ENCODE measurements at places on chromosomes 2 and 18.

DNA sequence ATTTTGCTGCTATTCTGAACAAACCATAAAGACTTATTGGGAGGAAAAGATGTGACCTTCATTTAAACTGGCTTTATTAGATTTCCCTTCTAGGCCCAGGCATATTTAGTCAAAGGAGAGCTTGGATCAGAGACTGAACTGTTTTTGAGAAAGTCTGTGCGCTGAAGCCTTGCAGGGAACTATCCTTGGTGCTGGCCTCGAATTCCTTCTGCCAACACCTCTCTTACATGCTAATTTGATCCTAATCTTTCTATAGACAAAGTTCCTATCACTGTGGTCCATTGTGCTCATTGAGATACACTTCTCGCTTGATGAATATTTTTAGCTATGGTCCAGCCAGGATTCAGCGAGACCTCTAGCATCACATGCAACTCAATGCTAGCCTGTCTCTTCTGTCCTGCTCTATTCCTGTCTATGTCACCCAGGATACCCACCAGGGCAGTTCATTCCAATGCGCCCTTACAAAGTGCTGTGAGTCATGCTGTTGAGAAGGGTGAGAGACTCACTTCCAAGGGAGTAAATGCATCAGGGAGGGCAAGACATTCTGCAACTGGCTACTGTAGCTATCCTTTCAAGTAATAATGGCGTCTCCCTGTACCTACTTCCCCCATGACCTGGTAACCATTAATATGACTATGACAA lies 356.7 kb upstream of the LYPD1 start:
- no peak for DNase-seq

DNA sequence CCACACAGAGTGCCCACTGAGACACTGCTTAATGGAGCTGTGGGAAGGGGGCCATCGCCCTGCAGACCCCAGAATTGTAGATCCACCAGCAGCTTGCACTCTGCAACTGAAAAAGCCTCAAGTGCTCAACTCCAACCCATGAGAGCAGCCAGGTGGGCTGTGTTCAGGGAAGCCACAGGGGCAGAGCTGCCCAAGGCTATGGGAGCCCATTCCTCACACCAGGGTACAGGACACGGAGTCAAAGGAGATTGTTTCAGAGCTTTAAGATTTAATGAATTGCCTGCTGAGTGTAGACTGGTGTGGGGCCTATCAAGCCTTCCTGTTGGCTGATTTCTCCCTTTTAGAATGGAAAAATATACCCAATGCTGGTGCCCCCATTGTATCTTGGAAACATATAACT lies 17.2 kb downstream of the TPO start:
- no peak for DNase-seq

DNA sequence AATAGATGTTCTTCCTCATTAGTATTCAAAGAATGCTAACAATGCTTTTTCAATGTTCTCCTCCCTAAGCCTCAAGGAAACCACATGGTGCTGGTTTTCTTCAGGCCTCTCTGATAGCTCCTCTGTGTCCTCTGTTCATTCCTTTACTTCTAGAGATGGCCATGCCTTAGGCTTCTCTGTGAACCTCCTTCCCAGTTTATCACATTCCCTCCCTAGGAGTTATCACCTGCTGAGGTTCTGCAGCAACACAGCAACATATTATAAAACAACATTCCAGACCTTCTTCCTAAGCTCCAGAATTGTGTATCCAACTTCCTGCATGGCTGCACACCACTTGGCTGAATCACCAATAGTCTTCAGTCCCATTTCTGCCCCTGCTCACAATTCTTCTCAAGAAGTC lies 325.5 kb downstream of the IRS1 start:
- DNase-seq: no peak

DNA sequence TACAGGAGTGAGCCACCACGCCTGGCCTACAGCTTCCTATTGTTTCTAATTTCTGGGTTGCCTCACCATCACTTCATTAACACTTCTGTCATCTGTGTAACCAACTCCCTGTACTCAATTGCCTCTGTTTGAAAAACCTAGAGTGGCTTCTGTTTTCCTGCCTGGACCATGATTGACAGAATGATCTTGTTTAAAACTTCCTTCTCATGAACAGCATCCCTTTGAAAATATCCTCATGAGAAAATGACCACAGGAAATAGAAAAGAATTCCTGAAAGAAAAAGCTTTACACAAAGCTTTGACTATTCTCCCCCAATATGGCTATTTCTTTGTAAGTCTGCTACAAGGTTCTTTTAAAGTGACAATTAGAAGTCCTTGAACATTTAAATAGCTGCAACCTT lies 672.3 kb downstream of the ARHGAP15 start:
- DNase-seq: no peak

- no peak for DNase-seq
These were observed 47.6 kb downstream of the DIS3L2 start for GRCh38 chr2:232008907-232009638.

DNA sequence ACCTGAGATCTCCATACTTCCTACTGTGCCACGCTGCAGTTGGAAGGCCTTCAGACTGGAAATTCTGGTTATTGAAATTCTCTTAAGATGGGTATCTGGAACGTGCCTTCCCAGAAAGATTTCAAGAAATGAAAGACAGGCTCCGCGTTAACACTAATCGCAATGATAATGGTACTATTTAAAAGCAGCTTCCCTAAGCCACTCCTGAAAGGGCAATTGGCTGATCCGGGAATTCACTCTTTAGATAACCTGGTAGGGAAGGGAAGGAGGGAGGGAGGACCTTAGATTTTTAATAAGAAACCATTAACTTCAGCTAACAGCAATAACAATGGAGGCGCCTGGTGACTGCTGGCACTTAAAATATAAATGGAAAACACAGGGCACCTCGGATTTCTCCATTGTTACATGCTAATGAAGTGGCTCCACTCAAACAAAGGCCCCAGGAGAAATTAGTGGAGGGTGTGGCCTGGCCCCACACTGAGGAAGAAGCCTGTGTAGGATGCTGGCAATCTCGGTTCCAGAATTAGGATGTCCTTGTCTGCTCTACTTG lies 22.5 kb upstream of the MTA3 start:
- DNase-seq: no peak

DNA sequence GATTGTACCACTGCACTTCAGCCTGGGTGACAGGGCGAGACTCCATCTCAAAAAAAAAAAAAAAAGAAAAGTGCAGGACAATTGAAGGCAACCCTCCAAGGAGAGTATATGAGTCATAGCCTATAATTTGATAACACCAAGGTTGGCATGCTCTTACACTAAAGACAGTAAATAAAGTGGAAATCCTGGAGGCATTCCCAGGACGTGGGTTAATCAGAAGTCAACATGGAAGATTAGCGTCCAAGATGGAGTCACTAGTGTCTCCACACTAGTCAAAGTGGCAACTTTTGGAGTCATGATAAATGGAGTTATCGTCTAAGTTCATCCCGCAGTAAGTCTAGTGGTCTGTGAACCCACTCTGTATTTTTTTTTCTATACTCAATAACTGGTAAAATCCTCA lies 21.2 kb upstream of the UGGT1 start:
- DNase-seq: no peak

DNA sequence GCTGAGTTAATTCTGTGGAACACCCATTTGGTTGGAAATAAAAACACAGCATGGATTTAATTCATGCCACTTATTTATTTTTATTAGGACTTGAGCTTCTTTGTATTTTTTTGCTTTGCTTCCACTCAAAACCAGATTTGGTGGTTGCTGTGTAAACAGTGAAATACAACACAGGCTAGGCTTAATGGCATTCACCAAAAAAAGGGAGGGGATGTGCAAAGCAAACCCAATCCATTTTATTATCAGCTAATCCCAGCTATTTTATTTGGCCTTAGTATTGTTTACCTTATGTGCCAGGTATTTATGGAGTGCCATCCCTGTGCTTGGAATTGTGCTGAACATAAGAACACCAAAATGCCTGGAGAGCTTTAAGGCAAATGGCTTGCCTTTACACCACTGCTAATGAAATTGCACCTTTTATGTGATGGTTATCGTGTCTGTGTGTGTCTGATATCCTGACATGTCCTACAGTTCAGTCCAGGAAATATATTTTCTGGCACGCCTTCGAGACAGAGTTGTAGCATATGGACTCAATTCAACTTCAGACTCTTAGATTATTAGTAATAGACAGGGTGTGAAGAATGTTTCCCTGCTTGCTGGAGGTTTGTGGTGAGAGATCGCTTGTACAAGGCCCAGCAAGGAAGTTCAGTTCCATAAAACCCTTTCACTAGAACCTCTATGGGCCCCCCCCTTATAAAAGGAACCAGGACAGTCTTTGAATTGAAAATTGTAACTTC lies 99.6 kb downstream of the PRPF40A start:
- DNase-seq: no peak

DNA sequence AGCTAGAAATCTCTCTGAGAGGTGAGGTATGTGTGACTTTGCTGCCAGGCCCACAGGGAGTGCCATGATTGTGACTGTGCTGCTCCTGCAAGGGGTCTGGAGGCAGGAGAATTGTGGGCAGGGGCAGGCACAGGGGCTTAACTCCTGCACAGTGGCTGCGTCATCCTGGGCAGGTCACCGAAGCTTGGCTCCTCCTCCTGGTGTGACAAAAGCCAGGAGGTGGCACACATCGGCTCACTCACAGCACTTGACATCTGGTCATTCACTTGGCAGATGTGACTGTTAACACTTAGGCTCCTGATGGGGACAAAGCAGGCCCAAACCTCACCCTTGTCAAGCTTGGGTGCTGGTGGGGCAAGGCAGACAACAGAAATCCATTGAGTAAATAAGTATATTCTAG lies 36.4 kb upstream of the GLI2 start:
- DNase-seq: no peak

GRCh38 chr2:88545118-88545517 lies 82.1 kb downstream of the EIF2AK3 start:
- DNase-seq: peak; percentile 18

DNA sequence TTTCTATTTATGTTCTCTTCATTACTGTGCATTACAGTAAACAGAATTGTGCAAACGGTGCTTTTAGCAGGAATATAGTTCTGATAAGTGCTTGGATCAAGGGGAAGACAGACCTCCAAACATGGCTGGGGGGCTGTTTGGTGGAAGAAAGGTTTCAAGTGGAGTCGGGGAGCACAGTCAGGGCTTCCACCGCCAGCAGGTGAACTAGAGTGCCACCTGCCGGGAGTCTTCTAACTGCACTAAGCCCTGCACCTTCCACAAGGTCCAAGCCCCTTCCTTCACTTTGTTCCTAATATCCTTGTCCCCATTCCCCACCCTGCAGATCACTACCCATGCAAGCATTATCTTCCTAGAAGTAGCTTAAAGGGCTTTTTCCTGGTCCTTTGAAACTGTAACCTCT lies 11.1 kb downstream of the ONECUT2 start:
- peak; percentile 38 for DNase-seq

DNA sequence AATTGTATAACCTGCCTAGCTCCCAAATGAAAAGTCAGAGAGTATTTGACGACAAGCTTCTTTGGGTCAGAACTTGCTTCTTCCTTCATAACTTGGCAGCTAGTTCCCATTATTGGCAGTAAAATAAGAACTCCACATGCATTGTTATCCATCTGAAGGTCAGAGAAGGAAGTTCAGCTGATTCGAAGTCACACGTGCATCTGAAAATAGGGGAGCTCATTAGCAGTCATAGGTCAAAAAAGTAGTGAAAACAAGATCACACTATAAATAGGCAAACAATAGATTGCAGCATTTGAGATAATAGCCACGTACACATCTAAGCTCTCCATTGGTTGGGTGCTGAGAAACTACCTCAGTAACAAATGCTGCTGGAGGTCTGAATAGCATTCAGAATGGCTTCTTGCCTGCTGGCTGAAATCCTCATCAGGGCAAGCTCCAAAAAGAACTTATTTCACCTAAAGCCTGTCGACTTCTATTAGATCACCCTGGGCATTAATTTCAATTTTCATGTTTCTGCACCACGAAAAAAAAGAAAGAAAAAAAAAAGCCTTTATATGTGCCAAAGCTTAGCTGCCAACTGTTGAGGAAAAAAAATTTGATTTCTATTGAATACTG lies 1492.9 kb upstream of the CELF4 start:
- no peak for DNase-seq

GRCh38 chr2:191051177-191051576 lies 37.2 kb upstream of the STAT1 start:
- no peak for DNase-seq

DNA sequence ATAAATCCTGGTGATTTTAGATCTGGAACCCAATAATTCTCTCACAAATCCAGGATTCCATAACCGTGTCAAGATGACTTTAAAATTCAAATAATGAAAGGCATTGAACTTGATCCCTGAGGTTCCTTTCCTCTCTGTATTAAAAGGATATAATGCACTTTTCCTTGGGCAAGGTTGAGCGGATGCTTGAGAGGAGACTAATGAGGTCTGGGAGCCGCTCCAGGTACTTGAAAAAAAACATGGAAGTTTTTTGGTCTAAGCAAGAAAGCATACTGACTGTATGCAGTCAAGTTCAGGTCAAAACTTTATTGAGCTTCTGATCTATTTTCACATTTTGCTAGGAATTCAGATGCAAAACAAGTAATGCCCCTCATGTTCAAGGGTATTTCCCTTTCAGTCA lies 318.5 kb downstream of the RAD51AP2 start:
- no peak for DNase-seq

GRCh38 chr2:7132753-7133152 lies 215.5 kb downstream of the RNF144A start:
- DNase-seq: no peak

GRCh38 chr18:9150121-9150520 lies 13.5 kb downstream of the ANKRD12 start:
- no peak for DNase-seq

GRCh38 chr2:176491172-176491904 lies 222.1 kb downstream of the MTX2 start:
- DNase-seq: no peak

DNA sequence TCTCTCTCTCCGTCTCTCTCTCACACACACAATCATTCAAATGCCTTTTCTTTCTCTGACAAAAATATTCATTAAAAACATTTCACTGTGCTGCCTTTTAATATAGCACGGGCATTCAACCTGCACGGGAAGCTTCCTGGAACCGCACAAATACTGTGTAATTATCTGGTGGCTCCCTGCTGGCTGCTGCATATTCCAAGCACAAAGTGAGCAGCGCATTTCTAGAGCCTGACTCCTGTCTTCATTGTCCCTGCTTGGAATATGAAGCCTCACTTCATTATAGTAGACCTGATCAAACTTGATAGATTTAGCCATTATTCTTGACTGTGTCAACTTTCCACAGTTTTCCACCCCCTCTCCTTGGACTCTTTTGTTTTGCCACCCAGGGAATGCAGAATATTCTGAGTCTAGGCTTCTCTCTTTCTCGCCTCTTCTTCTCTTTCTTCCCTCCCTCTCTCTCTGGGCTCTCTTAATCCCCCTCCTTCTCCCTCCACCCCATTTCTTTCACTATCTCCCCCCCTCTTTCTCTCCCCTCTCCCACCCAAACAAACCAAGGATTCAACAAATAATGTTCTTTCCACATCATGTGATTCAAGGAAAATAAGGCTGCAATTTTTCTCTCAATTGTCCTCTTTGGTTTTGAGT lies 672.1 kb upstream of the FANCL start:
- DNase-seq: no peak

GRCh38 chr2:16604236-16604635 lies 61.4 kb downstream of the CYRIA start:
- no peak for DNase-seq

GRCh38 chr2:205496370-205496769 lies 185.9 kb upstream of the NRP2 start:
- DNase-seq: no peak

- no peak for DNase-seq
These were observed 114.6 kb upstream of the CCDC68 start for GRCh38 chr18:55073834-55074233.
